AML-193 (cell line): ENCODE measurements at places on chromosomes 2 and 18.

DNA sequence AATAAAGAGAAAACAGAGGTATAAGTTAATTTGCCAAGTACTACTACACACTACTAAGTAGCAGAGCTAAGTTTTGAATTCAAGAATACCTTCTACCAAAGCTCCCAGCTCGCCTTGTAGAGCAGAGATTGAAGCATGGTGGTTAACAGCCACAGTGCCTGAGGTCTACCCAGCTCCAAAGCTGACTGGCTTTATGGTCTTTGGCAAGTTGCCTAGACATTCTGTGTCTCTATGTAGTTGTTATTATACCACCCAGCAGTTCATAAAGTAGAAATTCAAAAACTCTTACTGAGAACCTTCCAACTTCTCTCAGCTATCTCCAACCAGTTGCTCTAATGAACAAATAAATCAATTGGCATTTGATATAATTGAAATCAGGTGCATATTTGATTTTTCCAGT lies 87.8 kb downstream of the PDE11A start:
- DNase-seq = no peak

GRCh38 chr18:50099725-50100407 lies 95.1 kb downstream of the MYO5B start:
- DNase-seq = no peak

- no peak for DNase-seq
These were observed 667.2 kb downstream of the ZEB2 start for GRCh38 chr2:143852759-143853158.

- DNase-seq = no peak
These were observed 284.7 kb upstream of the RAB12 start for GRCh38 chr18:8324343-8325065.

DNA sequence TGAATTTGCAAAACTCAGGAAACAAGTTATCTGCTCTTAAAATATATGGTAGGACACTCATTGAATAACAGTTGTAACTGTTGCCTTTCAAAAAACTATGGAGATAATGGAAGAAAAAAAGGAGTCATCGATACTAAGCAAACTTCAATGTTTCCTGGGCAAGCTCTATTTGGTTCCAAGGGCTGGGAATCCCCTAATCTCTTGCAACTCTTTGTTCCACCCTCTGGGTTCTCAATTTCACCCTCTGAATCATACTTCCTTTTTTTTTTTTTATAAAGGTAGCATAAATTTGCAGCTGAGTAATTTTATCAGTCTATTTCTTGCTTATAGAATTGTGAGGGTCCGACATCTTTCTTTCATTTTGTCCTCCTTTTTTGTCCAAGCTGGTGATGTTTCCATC lies 36.7 kb downstream of the SLC9A4 start:
- DNase-seq = peak; percentile 27

- peak; percentile 60 for DNase-seq
These were observed 21.3 kb downstream of the NOL10 start for GRCh38 chr2:10668402-10669012.

- DNase-seq = peak; percentile 21
These were observed 40.6 kb upstream of the TMEM247 start for GRCh38 chr2:46438794-46439193.

GRCh38 chr18:62939926-62940325 lies 224.6 kb downstream of the PHLPP1 start:
- no peak for DNase-seq

GRCh38 chr18:69401972-69402532 lies 1.4 kb downstream of the DOK6 start:
- no peak for DNase-seq

DNA sequence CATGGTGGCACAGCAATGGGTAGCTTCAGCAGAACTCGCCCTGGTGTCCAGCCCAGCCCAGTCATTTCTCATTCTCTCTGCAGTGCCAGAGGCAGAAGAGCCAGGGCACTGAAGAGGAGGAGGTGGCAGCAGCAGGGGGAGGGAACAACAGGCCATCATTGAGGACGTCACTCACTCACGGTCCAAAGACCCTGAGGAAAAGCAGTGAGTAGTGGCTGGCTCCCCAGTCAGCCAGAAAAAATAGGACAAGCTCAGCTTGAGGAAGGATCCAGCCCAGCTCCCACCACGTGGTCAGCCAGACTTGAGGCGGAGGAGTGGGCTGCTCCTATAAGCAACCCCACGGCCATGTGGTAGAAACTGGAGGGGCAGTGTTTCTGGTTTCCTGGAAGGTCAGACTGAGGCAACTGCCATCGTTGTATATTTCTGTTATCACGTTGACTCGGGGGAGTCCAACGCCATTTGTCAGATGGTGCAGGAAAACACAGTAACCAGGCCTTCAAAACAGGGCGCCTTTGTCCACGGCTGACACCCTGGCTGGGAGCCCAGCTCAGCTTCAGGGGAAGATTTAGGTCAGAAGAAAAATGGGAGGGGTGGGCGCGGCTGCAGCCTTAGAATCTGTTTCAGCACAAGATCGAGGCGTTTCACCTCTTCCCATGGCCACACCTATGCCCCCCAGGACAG lies 19.0 kb upstream of the TMEM247 start:
- no peak for DNase-seq

GRCh38 chr18:21327101-21327500 lies 85.1 kb downstream of the GREB1L start:
- DNase-seq = no peak

DNA sequence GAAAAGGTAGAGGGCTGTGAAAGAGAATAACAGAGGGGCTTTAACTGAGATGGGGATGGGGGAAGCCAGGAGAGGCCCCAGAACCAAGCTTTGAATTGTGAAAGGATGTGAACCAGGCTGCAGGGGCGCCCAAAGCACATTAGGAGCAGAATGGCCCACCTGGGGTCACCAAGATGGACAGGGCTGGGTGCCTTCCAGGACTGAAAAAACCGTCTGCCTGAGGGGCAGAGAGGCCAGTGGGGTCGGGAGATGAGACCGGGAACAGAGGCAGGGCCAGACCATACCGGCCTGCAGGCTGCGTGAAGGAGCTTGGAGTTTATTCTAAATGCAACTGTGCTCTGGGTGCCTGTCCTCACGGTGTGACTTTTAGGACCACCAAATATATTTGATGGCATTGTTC lies 29.1 kb upstream of the FAM136A start:
- no peak for DNase-seq

DNA sequence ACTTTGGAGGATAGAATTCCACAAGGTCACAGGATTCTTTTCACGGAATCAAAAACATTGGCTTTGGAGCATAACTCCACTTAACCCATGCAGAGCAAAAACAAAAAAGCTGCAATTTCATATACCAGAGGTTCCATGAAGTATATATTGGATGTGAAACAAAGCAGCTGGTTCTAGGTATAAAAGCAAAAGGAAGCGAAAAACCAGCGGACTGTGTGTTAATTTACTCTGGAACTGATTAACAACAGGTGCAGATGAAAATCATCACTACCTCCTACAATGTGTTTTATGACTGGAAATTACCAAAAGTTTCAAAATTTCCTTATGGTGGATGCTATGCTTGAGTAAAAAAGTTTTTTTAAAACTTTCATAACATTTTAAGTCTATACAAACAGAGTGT lies 54.4 kb upstream of the LINC00305 start:
- no peak for DNase-seq

DNA sequence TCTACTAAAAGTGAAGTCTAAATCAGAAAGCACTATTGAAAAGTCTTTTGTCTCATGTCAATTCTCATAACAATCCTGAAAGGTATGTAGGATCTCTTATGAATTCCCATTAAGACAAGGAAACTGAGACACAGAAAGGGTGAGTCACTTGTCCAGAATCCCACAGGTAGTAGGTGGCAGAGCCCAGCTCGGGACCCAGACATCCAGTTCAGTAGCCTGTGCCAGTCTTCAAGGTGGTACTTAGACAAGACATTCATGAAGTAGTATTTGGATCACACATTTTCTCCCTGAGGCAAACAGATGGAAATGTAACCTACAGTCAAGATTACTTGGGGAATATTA lies 14.8 kb upstream of the PARD3B start:
- no peak for DNase-seq

DNA sequence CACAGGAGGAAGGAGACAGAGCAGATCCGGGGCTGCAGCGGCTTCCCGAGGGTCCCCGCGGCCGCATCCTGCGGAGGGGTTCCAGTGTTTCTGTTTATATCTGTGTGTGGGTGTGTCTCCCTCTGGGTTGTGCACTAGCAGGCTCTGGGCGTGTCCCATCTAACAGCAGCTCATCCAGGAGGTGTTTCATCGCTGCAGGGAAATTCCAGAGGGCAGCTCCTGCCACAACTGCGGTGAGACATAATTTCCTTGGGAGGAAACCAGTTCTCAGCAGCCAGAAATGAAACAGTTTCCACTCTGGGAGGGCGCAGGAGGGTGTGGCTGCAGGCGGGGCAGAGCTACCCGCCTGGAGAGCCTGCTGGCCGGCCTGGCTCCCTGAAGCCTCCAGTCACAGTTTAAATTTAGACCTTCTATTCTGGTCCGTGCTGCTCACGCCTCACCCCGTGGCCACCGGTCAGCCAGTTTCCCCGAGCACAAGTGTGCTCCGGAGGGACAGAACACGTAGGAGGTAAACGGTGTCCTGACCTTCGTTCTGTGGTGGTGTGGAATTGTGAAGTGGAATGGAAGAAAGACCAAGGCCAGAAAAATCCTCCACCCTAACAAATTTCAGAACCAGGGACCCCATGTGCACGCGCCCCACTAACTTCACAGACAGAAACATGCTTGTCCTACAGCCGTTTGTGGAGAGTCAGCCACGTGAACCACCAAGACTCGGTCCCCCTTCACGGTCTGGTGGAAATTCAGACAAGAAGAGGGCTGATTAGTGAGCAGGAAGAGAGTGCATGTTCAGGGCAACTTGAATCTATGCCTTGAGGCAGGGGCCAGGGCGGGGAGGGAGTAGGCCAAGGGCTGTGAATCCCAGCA lies 50.2 kb downstream of the TEX44 start:
- DNase-seq = no peak

DNA sequence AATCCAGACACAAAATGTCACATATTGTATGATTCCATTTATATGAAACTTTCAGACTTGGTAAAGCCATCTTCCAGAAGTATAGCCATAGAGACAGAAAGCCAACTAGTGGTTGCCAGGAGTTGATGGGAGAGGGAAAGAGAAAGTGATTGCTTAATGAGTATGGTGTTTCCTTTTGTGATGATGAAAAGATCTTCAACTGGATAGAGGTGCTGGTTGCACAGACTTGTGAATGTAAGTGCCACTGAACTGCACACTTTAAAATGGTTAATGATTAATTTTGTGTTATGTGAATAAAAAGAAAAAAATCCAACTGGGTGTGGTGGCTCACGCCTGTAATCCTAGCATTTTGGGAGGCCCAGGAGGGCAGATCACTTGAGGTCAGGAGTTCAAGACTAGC lies 135.3 kb upstream of the SLC1A4 start:
- peak; percentile 50 for DNase-seq

- DNase-seq = no peak
These were observed 12.2 kb downstream of the MDH1 start for GRCh38 chr2:63600881-63601460.

GRCh38 chr2:54287532-54287931 lies 31.5 kb upstream of the TSPYL6 start:
- DNase-seq = no peak

DNA sequence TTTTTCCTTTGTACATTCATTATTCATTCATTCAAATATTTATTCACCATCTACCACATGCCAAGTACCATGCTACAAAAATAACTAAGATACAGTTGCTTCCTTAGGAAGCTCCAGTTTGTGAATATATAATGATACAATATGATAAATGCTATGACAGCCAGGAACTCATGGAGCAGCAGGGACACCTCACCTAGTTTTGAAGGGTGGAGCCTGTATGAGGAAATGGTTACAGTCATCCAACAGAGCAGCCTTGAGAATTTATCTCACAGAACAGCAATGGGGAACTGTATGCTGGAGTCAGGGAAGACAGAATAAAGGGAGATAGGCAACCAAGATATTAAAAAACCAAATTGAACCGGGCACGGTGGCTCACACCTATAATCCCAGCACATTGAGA lies 124.0 kb downstream of the OSBPL1A start:
- no peak for DNase-seq

DNA sequence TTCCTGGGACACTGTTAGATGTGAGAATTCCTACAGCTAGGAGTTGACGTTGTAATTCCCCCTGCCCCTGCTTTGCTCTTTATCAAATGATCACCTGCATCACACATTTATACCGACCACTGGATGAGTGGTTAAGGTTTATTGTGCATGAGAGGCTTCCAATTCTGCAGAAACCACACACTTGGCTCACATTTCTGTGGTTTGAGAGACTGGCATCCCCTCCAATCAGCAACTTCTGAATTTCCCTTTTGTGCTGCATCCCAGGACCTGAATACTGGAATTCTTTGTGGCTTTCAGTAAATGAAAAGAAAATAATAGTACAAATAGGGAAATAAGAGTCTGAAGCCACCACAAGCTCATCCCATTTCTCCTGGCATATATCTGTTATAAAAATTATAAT lies 628.7 kb upstream of the PIK3C3 start:
- no peak for DNase-seq

GRCh38 chr2:176997074-176997791 lies 215.4 kb upstream of the HNRNPA3 start:
- no peak for DNase-seq

- no peak for DNase-seq
These were observed 92.5 kb upstream of the NEUROD1 start for GRCh38 chr2:181772777-181773176.

- DNase-seq = no peak
These were observed 44.5 kb upstream of the SEMA4C start for GRCh38 chr2:96914332-96914731.

DNA sequence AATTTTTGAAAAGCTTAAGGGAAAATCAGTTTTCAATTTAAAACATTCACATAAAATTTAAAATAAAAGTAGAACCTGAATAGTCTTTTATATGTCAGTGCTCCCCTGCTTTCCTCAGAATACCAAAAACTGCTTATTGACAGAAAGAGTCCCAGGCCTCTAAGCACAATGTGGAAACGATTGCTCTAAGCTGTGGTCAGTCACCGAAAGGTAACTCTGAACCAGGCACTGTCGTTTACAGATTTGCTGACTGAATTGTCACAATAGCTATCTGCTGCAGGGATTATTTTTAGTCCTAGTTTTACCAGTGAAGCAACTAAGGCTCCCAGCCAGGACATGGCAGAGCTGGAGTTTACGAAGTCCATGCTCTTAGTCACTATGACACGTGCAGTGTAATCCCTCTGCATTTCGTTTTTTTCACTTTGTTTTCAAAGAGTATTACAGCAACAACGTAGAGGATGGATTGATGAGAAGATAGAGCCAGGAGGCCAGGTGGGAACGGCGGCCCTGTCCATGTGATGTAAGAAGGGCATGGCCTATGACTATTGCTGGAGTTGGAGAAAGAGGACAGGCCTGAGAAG lies 28.1 kb upstream of the TMEM247 start:
- DNase-seq = no peak

- peak; percentile 26 for DNase-seq
These were observed 71.1 kb downstream of the DSC3 start for GRCh38 chr18:30971338-30971956.

- no peak for DNase-seq
These were observed 58.1 kb upstream of the MCFD2 start for GRCh38 chr2:46973673-46974072.

DNA sequence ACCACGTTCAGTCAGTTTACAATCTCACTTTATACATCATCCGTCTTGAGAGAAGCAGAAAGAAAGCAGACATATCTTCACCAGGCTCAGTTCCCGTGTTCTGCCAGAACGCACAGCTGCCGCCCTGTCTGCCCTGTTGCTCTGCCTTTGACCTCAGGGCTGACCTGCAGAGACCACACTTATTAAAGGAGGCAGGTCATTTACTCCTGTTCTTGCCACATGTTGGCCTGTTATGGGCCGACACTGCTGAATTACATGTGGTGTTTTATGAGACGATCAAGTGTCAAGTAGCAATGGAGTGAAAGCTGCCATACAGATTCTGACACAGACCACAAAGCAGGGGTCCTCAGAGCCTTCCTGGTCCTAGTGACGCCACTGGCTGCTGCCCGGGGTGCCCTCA lies 232.2 kb downstream of the TTC32 start:
- no peak for DNase-seq
